ENCODE measurements at places on chromosomes 2 and 18.

GRCh38 chr2:130987519-130988425, 105.5 kb downstream of the FAM168B start:
- DNase-seq = no peak

DNA sequence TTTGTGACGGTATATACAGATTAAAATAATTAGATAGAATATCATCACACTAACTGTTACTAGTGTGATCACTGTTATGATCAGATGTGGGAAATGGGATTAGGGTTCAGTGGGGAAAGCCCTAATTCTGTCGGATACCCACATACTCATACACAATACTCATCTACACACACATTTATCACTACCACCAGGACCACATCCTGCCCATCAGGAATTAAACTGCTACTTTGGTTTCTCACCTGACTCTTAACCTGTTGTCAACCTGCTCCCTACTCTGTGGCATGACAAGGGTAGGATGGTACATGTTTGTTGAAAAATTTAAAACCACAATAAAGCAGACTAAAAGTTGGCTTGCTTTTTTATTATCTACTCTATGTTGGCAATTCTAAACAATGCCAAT, 24.8 kb upstream of the CYP26B1 start:
- no peak for DNase-seq

- DNase-seq = no peak
Observed at GRCh38 chr2:85243101-85244072, 84.4 kb downstream of the TGOLN2 start.

GRCh38 chr2:101428422-101429176, 41.3 kb upstream of the CREG2 start:
- DNase-seq = no peak

DNA sequence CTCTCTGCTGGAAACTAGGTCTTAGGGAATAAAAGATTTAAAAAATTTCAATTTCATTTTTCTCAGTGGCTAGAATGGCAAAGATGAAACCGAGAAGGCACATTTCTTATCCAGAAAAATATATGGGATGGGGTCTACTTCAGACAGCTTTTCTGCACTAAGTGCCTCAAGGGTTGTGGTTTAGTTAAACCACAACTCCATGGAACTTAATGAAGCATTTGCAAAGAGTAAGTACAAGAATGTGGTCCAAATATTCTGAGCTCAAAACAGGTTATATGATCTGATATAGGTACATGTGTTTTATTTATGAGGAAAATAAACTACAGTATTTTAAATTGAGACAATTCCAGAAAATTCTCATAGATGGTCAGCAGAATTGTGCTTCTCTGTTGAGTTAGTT, 101.8 kb upstream of the FZD5 start:
- DNase-seq = no peak

- DNase-seq = no peak
Observed at GRCh38 chr2:24512831-24513230, 21.8 kb downstream of the NCOA1 start.

GRCh38 chr2:236872015-236872414, 213.7 kb upstream of the COPS8 start:
- no peak for DNase-seq

DNA sequence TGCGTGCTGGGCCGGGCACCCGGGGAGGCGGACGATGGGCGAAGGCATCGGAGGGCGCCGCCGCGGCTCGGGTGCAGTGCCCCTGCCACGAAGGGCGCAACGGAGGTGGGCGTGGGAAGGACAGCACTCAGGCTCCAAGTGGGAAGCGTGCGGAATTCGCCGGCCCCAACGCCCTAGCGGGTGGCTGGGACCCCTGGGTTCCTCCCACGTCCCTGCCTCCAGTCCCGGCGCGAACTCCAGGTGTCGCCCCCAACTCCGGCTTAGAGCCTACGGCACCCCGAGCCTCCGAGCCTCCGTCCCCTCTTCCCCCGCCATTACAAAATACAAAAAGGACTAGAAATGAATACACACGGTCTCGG, 1.3 kb downstream of the CYP27C1 start:
- DNase-seq = no peak

DNA sequence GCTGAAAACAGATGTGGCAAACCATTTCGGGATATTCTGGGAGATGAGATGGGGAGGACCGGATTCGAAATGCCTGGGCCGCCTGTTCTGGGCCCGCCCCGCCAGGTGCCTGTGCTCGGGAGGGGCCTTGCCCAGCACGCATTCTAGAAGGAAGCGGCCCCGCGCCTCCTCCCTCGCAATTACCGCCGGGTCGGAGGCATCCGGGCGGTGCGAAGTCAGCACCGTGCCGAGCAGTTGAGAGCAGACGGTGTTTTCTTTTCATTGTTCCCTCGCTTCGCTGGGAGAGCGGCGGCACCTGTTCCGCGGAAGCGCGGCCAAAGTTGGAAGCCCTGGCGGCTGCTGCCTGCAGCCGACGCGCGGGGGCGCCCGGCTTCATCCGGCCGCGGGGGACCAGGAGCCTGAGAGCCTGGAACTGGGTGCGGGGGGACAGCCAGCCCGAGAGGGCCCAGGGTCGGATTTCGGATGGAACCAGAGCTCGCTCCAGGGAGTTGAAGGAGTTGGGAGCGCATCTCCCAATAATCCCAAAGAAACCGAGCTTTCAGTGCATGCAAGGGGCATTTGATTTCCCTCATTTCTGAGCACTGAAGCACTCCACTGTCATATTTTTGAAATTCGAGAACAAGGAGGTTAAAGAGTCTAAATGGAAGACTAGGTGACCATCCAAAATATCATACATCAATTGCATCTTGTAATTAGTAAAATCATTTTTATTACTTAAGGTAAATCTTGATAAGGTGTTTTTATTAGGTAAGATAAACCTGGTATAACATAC, 241.8 kb upstream of the RAB12 start:
- DNase-seq = no peak

- DNase-seq = no peak
Observed at GRCh38 chr2:239671471-239671870, 270.7 kb upstream of the HDAC4 start.

- no peak for DNase-seq
Observed at GRCh38 chr2:98153481-98153880, 66.5 kb downstream of the VWA3B start.

GRCh38 chr2:152518641-152519580, 183.9 kb downstream of the FMNL2 start:
- no peak for DNase-seq

GRCh38 chr2:85545780-85546240, 6.8 kb downstream of the MAT2A start:
- no peak for DNase-seq

- no peak for DNase-seq
Observed at GRCh38 chr2:42118754-42119569, 50.2 kb upstream of the EML4 start.

DNA sequence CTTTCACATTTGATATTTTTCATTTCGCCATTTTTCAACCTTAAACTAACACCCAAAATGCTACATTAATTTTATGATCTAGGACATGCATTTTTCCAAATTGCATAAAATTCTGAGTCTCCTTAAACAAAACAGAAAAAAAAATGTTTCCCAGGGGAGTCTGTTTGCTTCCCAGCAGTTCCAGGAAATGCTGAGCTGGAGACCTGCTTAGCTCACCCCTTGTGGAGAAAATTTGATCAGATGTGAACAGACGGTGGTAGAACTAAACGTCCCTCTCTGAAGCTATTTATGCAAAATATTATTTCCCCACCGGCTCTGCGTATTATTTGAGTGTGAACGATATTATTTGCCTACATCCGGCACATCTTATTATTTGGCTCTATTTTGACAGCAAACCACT, 74.9 kb upstream of the AGAP1 start:
- DNase-seq = no peak

DNA sequence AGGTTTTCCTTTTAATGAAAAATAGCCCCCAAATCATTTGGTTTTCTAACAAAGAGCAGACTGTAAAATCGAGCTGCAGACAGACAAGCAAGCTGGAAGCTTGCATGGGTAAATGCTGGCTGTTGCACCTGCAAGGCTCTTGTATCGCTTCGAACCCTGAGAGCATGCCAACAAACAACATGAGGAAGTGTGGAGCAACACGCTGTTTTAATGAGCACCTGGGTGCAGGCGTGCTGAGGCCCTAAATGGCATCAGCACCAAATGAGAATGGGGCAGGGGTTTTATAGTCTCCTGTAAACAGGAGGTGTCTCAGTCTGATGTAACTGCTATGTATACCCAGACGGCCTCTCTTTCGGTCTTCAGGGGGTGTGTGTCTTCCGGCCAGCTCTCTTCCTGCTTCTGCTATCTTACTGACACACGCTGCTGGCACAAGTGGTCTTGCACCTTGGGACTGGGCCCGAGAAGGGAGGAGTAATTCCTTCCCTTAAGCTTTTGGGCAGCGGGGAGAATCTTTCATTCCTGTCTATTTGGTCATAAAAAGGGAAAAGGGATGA, 31.9 kb upstream of the CDH2 start:
- no peak for DNase-seq

- DNase-seq = no peak
Observed at GRCh38 chr18:63257453-63257852, 62.1 kb downstream of the BCL2 start.

All from RWPE2 (cell line).